Activated naive CD4-positive, alpha-beta T cell (primary cell): ENCODE measurements at places on chromosomes 6 and 20.

- DNase-seq, result no peak
These were observed 43.5 kb upstream of the EPB41L1 start for GRCh38 chr20:36110994-36111393.

- no peak for DNase-seq
These were observed 203.5 kb upstream of the TSHZ2 start for GRCh38 chr20:52768694-52769093.

- no peak for DNase-seq
These were observed at the start of gene SLC22A16 for GRCh38 chr6:110476046-110476849. Gene SLC22A16, minus strand, starts transcription at chr6:110476613. Its CDS starts 39 bp downstream, at chr6:110476574.

DNA sequence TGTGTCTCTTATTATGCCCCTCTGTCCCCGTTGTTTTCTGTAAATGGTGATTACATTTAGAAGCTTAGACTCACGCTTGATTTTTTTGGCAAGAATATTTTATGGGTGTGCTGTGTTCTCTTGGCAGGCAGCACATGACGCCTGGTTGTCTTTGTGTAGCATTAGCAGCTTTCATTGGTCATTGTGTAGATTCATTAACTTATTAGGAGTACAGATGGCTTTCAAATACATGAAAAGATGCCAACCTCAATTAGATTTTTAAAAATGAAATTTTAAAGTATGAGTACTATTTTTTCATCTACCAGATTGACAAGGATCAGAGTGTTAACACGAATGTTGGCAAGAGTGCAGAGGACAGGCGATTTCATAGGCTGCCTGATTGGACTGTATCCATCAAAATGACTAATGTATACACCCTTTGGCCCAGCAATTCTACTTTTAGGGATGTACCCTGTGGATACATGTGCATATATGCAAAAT, 15.2 kb downstream of the COX4I2 start:
- no peak for DNase-seq

GRCh38 chr6:82040405-82041221, 206.9 kb downstream of the IBTK start:
- DNase-seq, result no peak

GRCh38 chr6:11718031-11718430, 60.6 kb downstream of the ADTRP start:
- no peak for DNase-seq

DNA sequence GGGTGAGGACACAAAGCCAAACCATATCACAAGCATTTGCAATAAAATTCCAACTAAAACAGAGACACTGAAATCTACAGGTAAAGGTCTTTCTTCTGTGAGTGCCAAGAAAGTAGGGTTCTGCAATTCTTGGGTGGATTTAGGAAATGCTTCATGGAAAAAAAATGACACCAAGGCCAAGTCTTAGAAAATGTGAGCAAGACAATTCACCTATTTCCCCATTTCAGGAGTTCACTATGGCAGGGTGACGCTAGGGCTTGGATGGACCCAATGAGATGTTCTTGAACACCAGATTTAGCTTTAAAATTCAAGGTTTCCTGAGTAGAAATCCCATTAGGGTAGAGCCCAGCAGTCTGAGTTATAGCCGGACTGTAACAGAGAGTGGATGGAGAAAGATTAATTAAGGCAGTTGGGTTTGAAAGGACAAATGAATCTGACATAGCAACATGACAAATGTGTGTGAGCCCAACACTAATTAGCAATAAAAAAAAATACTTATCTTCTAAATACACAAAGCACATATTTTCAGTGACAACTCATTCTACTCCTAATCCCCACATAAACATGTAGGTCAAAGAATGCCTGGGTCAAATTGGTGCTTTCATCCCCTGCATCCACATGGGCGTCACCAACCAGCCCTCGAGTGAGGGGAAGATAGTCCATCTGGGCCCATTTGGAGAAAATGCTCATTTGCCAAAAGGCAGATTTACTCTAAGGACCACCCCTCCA, 180.4 kb upstream of the JARID2 start:
- DNase-seq, result no peak

GRCh38 chr20:53826090-53826489, 232.5 kb upstream of the ZNF217 start:
- DNase-seq, result no peak

DNA sequence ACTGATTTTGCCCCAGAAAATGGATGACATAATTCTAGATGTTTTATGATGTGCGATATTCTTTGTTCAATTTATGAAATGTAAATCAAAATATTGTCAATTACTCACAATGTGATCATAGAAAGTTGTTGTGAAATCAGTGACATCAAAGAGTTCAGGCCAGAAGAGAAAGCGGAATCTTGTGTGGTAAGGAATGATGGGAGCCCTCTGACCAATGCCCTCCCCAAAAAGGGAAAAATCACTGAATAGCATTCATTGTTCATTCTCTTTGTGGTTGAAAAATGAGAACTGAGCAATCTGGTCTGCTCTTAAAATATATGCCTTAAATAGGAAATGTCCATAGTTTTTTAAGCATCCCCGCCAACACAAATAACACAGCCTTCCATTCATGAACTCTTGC, 247.1 kb upstream of the GRIK2 start:
- no peak for DNase-seq

- DNase-seq, result no peak
These were observed 108.6 kb upstream of the EYA4 start for GRCh38 chr6:133132466-133132971.

DNA sequence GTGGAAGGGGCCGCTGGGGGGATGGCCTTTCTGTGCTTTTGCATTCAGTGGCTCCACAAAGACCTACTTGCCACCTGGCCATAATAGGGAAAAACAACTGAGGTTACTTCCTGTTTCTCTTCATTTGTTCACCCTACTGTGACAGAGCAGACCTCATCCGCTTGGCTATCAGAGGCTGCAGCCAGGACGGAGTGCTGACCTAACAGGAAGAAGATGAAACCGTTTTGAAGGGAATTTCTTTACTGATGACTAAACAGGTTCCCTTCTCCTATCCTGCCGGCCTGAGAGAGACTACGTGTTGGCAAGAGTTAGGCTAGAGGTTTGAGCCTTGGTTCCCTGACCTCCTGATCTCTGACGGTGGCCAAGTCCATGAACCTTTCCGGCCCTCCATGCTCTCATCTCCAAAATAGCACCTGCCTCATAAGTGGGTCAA, 21.3 kb downstream of the PRR18 start:
- no peak for DNase-seq

DNA sequence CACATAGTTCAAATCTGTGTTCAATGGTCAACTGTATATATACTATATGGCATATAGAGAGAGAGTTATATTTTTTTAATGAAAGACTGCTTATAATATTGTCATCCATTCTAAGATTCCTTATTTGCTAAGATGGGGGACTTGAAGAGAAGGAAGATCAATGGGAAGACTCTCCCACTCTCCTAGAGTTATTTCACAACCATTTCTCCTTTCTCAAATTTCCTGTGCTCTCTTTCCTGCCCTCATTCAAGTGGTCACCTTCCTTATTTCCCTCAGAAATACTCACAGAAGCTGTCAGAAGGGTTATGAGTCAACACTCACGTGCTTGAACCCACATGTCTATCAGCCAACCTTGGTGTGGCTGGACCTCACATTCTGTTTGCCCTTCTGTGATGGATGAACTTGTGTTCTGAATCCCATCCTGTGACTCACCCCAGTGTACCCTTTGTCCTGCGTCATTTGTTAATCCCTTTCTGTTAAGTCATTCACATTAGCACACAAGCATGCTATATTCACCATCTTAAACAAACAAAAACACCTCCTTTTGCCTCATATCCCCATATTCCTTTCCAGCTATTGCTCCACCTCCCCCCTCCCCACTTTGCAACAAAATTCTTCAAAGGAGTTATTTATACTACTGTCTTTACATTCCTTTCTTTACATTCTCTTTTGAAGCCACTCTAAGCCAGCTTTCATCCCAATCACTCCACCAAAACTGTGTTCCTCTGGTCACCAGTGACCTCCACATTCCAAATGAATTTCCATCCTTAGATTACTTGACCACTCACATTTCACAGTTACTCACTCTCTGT, 279.3 kb upstream of the TCF21 start:
- DNase-seq, result no peak

DNA sequence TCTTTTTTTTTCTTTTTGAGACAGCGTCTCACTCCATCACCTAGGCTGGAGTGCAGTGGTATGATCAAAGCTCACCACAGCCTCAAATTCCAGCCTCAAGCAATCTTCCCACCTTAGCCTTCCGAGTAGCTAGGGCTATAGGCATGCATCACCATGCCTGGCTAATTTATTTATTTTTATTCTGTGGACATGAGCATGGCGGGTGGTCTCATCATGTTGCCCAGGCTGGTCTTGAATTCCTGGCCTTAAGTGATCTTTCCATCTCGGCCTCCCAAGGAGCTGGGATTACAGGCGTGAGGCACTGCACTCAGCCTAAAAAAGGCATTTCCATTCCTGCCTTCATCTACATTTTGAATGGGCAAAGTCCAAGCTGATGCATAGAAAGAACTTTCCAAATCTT, 56.2 kb upstream of the BEND3 start:
- DNase-seq, result no peak

DNA sequence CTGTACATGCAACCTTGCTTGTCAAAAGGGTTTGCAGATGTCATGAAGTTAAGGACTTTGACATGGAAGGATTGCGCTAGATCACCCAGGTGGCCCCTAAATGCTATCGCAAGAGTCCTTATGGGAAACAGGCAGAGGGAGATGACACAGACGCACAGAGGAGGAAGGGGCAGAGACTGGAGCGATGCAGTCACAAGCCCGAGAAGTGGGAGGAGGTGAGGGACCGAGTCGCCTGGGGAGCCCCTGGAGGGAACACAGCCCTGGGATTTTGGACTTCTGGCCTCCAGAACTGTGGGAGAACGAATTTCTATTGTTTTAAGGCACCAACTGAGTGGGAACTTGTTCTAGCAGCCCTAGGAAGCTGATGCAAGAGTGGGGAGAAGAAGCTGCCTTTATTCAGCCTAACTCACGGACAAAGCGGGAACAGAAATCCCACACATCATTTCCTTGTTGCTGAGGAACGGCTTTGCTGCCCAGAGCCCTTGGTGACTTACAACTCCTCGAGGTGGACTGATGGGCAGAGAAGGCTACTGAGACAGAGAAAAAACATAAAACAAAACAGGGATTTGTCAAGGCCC, 434.0 kb downstream of the PREX1 start:
- DNase-seq, result no peak

DNA sequence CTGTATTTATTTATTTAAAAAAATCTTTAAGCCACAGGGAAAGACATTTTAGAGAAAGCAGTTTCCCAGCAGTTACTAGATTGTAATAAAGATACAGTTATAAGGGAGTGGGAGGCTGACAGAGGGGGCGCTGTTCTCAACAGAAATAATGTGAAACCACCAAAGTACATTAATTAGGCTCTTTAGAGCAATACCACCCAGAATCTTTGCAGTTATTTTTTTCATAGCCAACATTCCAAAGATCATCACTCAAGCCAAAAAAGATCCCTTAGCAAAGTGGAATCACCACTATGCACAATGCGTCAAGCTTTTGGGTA, 331.3 kb upstream of the DEFB112 start:
- DNase-seq, result no peak

- DNase-seq, result no peak
These were observed 15.8 kb downstream of the MAN1A1 start for GRCh38 chr6:119333707-119334295.

DNA sequence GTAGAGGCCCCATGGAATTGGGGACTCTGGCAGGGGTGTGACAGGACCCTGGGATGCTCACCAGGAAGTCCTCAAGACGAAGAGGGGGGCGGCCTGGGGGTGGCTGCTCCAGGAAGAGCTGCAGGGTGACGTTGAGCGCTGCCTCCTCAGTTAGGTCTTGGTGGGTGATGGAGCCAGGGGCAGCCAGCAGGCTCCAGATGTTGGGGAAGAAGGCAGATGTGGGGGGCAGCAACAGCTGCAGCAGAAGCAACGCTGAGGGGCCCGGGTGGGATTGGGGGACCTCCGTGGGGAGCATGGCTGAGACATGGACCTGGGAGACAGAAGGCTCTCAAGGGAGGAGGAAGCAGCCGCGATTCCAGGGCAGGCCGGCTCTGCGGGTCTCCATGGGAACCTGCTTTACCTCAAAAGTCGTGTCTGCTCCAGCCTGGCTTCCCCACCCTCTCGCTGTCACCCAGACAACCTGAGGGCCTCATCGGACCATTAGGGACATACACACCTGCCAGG, 591 bp downstream of the VWA7 start:
- DNase-seq, result no peak

- DNase-seq, result no peak
These were observed 4.4 kb upstream of the HMGN3 start for GRCh38 chr6:79238919-79239318.

- DNase-seq, result no peak
These were observed 116.3 kb upstream of the CHD6 start for GRCh38 chr20:41734506-41734945.

DNA sequence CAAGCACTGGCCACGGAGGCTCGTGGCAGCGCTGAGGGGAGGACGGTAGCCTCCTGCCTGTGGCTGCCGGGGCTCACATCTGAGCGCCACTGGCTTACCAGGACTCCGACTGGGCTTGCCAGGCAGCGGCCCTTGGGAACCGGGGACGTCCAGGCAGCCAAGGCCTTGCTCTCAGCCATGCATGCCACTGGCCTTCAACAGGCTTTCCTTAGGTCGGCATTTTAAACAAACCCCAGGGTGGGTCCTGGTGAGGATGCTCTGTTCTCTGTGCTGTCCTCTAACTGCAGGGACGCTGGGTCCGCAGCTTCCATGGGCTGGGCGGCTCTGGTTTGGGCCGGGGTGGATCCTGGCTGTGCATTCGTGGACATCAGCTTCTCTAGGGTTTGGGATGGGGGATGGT, 59.1 kb upstream of the BHLHE23 start:
- DNase-seq, result no peak

- no peak for DNase-seq
These were observed 95.4 kb downstream of the SLC22A23 start for GRCh38 chr6:3361312-3362037.

- DNase-seq, result no peak
These were observed 25.9 kb downstream of the PPARD start for GRCh38 chr6:35368038-35368887.

DNA sequence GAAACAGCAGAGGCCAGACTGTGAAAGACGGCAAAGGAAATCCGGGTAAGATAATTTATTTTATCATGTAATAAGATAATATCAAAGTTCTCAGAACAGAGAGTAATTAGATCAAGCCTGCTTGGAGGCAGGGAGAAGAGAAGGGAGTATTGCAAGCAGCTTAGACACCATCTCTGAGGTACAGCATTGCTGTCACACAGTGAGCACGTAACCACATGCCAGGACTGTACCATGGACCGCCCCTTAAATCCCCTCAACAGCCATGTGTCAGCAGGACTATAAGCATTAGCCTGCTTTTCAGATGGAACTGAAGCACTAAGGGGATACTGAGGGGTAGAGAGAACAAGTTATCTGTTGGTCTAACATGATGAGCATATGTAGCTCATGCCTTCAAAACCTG, 141.5 kb downstream of the C6orf118 start:
- DNase-seq, result no peak
